ACHN (cell line): ENCODE measurements at places on chromosomes 5 and 9.

DNA sequence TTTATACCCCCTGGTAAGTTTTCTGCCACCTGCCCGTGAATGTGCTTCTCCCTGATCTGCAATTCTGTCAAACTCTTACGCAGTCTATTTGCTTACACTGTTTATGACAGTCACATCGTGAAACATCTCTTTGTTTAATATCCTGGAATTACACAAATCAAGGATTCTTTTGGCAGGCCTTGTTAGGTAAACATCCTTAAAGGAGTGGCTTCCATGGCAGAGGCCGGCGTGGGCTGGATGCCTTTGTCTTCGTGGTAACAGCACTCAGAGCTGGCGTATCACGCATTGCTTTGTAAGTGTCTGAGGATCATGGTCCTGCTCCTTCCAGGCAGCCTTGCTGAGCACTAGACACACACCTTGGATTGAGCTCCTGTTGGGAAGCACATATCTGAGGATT is 145.7 kb downstream of the IRX1 start:
- no peak for DNase-seq

DNA sequence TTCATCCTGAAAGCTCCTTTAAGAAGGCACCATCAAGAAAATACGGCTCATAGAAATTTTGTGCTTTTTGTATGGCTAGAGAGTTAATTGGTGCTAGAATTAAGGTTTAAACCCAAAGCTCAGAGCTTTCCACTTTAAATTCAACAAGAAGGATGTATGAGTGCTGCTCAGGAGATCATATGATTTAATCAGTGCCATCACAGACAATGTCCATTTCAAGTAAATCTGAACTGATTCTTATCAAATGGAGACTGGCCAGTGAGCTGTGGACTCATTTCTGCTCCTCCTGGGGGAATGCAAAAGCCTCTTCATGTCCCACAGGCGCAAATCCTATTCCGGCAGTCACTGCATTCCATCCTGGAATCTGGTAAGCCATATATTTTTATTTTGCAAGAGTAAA is 327.2 kb downstream of the BNC2 start:
- DNase-seq = no peak

GRCh38 chr9:33177639-33178038 is 10.5 kb upstream of the B4GALT1 start:
- DNase-seq = peak; percentile 88

GRCh38 chr5:76197726-76198125 is 114.5 kb downstream of the SV2C start:
- DNase-seq = no peak

DNA sequence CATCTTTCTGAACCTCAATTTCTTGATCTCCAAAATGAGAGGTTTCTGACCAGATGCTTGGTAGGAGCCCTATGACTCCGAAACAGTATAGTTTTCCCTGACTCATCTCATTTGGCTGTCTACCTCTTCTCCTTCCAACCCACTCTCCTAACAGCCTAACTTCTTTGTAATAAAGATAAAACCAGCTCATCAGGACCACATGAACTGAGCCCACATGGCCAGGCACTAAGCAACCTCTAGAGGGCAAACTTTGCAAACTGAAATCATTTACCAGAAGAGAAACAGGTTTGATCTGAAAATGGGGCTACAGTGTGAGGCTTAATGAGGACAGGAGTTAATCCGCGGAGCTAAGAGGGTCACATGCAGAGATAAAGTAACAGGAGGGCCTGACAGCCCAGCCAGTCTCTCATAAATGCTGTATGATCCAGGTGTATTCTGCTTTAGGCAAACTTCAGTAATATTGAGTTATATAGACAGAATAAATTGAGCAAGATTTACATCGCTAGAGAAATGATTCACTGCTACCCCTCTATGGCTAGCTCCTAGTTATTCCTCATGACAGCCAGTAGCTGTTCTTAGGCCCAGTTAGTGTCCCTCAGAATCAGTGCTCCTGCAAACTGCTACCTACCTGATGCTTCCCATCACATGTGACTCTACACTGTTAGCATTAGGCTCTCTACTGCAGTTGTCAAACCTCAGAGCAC is 64.6 kb downstream of the ABCA1 start:
- DNase-seq = peak; percentile 77

DNA sequence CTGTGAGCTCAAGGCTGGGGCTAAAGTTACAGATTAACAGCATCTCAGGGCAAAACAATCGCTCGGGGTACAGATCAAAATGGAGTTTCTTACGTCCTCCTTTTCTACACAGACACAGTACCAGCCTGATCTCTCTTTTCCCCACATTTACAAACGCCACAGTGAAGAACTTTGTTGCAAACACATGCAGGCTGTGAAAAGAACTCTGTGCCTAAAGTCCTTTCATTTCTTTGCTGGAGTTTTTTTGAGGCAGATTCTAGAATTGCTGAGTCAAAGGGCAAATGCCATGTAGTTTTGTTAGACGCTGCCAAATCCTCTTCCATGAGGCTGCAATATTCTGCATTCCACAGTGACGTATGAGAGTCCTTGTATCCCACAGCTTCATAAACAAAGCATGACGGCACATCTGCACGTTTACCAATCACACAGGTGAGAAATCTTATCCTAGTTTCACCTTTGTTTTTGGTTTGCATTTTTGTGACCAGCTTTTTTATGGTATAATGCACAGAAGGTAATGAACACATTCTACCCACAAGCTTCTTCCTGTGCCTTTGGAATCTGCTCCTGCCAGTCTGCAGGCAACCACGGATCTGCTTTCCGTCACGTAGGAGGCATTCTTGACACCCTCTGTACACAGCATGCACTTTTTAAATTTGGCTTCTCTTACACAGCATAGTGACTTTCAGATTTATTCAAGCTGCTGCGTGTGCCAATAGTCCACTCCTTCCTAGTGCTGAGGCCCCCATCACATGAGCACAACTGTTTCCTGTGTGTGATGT is 44.6 kb upstream of the LPCAT1 start:
- DNase-seq = peak; percentile 85

DNA sequence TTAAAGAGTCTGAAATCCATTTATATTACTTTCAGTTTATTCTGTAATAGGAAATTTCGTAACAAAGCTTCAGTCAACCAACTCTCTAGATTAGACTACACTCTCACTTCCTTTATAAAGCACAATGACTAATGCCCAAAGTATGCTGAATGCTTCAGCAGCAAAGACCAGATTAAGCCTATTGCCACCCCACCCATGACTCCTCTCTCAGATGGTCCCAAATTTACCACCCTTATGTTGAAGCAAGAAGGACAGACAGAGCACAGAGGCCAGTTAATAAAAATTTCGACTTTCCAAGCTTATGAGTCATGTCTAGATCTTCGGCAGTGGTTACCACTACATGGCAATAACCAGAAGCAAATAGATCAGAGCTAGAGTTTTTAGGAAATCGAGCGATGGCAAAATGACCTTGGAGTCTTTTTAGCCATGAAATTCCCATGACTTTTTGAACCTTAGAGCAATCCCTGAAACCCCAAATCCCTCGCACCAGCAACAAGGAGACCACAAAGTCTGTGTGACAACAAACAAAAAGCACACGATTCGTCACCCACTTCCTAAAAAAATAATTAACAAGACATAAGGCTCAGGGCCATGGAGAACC is 287.8 kb upstream of the RASA1 start:
- peak; percentile 53 for DNase-seq

DNA sequence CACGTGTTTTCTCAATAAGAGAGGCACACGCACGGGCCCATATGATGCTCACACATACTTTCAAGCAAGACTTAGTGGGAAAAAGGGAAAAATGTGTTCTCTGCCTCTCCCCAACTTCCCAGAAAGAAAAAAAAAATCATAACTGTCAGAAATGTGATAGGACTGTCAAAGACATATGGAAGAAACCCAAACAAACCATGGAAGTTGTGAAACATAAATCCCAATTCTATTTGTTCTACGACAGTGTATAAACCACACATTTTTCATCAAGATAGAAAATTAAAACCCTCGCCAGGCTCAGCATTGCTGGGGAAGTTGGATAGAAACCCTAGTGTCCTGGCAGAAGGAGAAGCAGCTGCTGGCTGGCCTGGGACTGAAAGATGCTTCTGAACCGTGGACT is 211.9 kb downstream of the PAX5 start:
- DNase-seq = no peak

DNA sequence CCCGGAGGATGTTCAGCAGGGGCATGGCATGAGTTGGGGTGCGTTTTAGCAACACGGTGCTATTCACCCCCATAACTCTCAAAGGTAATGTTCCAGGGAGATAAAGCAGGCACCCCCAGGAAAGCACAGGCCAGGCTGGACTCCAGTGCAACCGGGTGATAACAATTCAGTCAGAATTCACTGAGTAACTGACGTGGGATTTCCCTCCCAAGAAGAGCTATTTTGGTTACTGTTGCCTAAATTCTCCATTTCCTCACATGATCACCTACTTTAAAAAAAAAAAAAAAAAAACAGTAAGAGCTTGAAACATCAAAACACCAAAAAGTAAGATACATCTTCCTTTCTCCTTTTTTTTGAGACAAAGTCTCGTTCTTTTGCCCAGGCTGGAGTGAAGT is 137.6 kb upstream of the WWC1 start:
- no peak for DNase-seq

DNA sequence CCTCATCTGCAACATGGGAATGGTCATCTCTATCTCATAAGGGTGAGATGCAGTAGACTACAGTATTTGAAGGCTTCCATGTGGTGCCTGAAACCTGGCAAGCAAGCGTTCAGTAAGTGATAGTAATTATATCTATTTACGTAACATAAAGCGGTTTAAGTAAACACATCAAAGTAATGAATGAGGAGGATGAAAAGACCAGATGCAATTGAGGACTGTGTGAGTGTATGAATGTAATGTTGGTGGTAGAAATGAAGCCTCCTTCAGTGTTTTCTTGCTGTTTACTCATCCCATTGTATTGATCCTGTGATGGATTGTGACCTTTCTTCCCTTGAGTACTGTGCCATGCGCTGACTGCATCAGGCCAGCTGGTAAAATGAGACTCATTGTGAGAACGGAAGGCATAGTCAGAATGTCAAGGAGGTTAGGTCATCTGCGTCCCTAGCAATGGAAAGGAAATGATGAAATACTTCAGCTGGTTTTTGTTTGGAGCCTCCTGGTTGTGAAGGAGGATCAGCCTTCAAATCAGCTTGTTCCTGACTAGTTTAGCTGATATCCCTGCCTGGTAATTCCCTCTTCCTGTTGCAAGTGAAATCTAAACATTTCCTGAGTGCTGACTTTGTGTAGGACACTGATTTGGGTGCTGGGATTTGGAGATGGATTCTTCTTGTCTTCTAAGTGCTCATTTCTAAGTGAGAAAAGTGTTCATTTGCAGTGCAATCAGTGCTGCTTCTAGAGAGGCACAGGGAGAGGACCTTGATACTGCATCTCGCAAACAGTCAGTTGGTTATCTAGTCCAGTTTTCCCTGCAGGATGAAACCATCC is 35.6 kb downstream of the TNFSF8 start:
- DNase-seq = peak; percentile 81

- DNase-seq = no peak
Observed at GRCh38 chr5:150671509-150672236, 10.6 kb downstream of the MYOZ3 start.

- DNase-seq = no peak
Observed at GRCh38 chr5:139880416-139881142, 85.0 kb downstream of the PSD2 start.

DNA sequence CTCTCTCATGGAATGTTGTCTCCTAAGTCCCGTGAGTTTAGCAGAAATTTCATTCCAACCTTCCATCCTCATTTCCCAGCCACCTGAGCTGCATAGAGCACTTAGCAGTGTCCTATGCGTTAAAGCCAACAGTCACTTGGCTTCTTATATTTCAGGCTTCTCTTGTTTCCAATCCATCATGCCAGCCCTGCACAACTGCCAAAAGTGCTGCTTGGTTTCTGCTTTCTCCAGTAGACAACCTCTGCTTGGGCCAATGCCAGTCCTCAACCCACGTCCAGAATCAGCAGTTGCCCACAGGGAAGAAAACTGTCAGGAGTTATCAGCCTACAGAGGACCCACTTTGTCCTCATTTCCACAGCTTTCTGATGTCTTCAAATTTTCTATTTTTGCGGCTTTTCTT is 42.5 kb downstream of the KCNIP1 start:
- no peak for DNase-seq

DNA sequence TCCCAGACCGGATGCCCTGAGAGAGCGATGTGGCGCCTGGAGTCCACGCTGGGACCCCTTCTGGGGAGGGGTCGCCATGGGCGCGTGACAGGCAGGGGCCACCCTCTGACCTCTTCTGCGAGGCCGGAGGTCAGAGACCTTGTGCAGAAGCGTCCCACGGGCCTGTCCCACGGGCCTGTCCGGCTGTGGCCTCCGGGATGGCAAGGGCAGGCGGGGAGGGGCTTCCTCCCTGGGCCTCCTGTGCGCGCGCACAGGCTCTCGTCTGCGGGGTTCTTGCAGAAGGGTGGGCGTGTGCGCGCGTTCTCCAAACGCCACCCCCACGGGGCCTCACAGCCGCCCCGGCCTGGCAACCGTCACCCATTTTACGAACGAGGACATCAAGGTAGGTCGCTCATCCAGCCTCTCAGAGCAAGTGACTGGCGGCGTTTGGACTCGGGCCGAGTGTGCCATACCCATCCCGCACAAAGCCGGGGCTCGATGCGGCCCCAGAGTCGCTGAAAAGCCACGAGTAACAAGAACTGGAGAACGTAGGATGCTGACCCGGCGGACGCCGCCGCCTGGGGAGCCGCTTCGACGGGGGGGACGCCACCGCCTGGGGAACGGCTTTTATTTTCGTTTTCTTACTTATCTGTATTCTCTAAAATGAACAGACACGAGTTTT is 897 bp downstream of the AHRR start:
- DNase-seq = no peak

DNA sequence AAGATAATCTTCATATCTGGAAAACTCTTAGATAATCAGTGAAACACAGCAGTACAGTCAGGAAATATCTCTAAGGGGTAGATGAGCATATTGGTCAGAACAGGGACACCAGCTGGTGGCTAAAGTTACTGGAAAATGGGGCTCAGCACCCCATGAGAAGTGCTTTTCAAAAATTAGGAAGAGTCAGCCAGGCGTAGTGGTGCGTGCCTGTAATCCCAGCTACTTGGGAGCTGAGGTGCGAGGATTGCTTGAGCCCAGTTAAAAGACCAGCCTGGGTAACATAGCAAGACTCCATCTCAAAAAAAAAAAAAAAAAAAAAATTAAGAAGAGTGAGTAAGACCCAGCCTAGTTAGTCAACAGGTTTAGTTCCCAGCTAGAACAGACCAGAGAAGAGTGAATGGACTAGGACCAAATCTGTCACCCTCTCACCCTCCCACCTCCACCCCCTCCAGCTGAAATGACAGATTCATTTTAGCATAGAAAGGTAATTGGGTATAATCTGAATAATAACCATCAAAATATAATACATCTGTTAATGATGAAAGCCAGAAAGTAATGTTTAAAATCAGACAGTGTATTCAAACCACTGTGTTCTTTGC is 120.9 kb downstream of the CDC42SE2 start:
- no peak for DNase-seq

DNA sequence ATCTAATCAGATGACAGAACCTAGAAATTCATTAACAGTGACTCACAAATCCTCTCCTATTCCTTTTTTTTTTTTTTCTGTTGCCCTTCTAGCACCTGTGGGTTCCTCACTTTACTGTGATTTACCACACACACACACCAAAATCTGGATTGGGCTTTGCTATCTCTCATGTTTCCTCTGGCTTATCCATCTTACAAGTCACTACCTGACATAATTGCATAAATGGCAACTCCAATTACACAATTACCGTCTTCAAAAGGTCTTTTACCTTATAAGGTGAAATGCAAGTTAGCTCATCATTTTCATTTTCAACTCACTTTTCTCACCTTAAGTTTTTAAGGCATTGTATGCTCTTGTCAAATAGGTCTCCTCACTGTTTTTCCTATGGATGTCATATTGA is 426.3 kb upstream of the MEF2C start:
- no peak for DNase-seq
